ENCODE measurements at places on chromosomes 3 and 15.
A peak's percentile ranks its signal among the peaks of the same experiment; 100 is the strongest.

- DNase-seq: no peak
Observed at GRCh38 chr3:66665021-66665695, 164.3 kb upstream of the LRIG1 start.

DNA sequence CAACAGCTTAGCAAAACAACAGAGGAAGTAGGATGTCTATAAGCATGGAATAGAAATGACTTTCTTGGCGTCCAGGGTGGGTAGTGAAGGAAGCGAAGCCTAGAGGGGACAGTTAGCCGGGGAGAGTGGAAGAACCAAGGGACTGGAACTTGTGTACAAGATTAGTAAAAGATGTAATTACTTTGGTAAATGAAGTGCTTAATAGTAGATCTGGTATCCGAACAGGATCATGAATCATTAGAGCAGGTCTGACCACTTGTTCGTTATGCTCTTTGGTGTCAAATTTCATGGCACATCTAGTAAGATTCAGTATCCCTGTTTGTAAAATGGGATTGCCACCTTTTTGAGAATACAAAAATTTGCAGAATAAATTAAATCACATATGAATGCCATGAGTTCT lies 112.5 kb upstream of the MLF1 start:
- peak; percentile 27 for DNase-seq

DNA sequence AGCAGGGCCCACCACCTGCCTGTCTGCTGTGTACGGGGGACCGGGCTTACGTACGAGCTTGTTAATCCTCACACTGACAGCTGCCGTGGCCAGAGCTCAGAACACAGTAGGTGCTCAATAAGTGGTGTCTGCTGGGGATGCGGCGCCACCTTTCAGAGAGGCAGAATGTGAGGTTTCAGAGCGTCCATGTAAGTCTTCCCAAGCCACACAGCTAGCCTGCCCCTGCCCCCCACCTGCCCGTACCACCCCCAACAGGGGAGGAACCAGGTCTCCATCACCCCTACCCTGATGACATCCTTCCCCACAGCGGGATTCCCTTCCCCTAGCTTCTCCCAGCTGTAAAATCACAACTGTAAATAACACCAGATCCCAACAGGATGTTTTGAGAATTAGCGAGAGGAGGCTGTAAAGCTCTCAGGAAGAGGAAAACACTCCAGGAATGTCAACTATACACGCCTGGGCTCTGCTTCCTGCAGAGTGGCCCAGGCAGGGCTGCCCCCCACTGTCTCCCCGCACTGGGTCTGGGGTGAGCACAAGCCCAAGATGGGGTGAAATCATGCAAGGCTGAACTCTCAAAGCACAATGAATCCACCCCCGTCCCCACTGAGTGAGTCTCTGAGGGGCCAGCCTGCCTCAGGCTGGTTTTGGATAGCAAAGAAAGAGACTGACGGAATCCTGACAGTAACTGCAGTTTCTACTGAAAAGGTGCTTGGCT lies 250.1 kb upstream of the LYSMD4 start:
- no peak for DNase-seq

DNA sequence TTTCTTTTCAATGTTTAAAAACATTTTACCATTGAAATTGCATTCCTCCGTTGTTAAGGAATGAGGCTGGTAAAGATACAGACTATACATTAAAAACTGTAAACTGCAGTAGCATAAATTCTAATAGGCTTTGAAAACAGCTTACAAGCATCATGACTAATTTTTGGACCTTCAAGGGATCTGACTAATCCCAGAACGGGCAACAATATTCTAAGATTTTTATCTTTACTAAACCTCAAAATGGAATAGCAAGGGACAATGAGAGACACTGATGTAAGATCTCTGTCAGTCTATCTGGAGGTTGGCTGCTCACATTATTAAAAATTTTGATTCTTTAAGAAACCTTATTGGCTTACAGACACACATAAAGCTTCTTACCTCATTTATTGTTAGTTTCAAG lies 74.7 kb downstream of the BTD start:
- DNase-seq: no peak

DNA sequence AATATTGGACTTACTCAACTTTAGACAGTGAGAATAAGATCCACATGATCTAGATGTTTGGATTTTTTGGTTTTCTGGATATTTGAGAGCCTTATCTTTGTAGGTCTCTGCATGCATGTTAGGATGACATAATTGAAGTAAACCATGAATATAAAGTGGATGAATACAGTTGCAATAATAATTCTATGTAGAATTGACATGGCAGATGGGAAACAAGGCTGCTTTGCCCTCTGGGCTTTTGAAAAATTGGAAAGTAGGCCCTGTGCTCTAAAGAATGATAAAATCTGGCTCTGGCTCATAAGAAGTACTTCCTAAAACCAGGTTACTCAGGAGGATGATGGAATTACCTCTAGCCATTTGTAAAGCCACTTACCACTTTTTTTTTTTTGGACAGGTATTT lies 86.9 kb downstream of the ZNF609 start:
- DNase-seq: no peak

- no peak for DNase-seq
Observed at GRCh38 chr3:128215800-128216495, 62.7 kb downstream of the EEFSEC start.

GRCh38 chr3:176075491-176075890 lies 1121.8 kb downstream of the TBL1XR1 start:
- no peak for DNase-seq

GRCh38 chr3:187783098-187783497 lies 37.8 kb upstream of the BCL6 start:
- no peak for DNase-seq

DNA sequence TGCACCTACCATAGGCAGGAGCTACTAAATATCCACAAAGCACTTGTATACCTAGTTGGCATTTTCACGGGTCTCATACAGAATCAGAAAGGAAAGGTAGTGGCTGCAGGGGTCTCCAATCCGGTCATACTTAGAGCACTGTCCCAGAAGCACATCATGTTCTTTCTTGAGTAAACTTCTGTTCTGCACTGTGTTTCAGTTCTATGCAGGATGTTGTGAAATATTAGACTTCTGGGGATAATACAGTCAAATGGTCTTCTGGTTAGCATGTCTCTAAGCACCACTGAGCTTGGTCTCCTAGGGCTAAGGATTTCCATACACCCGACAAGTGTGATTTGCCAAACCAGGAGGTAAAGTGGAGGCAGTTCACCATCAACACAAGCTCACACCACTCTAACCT lies 27.9 kb downstream of the MINDY4B start:
- no peak for DNase-seq

All from NCI-H510A (cell line).